ENCODE measurements at places on chromosomes 1 and 21.

- no peak for DNase-seq
These were observed 62.9 kb upstream of the TMPRSS2 start for GRCh38 chr21:41570791-41571355.

- DNase-seq: no peak
These were observed 73.7 kb downstream of the KCNN3 start for GRCh38 chr1:154796303-154796892.

- no peak for DNase-seq
These were observed 25.0 kb downstream of the PLXNA2 start for GRCh38 chr1:208219098-208219658.

- DNase-seq: no peak
These were observed 40.2 kb downstream of the FASLG start for GRCh38 chr1:172699111-172699510.
